GM03348 (cell line): ENCODE measurements at places on chromosomes 1 and 21.
A peak's percentile ranks its signal among the peaks of the same experiment; 100 is the strongest.

DNA sequence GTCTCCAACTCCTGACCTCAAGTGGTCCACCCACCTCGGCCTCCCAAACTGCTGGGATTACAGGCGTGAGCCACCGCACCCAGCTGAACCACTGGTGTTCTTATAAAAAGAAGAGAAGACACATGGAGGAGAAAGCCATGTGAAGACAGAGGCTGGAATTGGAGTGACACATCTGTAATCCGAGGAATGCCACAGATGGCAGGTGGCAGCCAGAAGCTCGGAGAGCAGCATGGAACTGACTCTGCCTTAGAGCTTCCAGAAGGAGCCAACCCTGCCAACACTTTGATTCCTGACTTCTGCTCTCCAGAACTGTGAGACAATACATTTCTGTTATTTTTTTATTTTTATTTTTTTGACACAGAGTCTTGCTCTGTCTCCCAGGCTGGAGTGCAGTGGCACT, 59.0 kb upstream of the ATP2B4 start:
- no peak for DNase-seq

DNA sequence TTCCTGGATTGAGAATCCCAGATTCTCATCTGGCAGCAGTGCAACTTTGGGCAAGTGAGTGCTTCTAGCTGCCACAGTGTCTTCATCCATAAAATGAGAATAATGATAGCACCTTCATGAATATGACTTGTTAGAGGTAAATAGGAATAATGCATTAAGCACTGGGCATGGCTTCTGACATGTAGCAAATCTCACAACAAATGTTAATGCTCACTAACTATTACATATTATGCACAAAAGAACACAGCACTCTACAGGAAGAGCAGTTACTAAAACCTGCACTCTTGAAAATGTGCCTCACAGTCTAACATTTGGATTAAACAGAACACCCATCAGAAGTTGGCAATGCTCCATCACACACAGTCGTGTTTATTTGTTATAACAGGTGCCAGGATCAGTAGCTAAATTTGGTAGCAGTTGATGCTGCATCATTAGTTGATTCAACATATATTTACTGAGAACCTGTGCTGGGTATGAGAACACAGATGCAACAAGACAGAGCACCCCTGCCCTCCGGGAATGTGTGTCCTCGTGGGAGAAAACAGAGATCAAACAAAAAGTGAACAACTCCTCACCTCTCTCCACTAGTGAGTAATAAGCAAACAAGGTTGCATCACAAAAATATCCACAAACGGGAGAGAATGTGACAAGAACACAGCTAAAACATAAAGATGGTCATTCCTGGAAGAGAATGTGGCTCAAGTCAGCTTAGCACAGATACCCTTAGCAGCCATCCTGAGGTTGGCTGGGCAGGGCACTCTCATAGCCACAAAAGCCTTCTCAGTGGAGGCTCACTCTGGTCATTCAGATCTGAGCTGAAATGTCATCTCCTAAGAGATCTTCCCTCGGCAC, 26.2 kb upstream of the LBR start:
- DNase-seq: no peak

DNA sequence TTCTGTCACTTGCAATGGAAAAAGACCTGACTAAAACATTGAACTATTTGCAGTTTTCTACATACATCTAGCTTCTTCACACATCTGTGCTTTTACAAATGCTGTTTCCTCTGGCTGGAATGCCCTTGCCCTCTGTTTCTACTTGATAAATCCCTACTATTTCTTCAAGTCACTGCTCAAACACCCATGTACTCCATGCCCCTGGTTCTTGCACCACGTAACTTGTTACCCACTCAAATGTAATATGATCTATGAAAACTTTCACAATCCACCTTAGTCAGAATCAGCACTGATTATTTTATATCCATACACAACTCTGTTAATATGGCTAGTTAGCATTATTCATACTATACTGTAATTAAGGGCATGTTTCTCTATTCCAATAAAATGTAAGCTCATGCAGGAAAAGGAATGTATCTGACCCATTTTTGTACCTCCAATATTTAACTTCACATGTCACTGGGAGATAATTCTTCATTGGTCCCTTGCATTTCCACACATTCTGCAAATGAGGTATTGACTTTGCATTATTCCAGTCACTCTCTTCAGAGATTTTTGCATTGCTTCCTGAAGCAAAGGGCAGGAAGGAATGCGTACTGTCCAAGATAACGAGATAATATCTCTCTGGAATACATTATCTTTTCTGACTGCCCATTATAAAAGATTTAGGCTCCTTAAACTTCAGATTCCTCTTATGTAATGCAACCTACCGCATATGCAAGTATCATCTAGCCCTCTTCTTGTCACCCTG, 158.3 kb downstream of the COL24A1 start:
- DNase-seq: no peak

GRCh38 chr1:103525114-103525606, 339 bp upstream of the RNPC3 start:
- DNase-seq: peak; percentile 66

DNA sequence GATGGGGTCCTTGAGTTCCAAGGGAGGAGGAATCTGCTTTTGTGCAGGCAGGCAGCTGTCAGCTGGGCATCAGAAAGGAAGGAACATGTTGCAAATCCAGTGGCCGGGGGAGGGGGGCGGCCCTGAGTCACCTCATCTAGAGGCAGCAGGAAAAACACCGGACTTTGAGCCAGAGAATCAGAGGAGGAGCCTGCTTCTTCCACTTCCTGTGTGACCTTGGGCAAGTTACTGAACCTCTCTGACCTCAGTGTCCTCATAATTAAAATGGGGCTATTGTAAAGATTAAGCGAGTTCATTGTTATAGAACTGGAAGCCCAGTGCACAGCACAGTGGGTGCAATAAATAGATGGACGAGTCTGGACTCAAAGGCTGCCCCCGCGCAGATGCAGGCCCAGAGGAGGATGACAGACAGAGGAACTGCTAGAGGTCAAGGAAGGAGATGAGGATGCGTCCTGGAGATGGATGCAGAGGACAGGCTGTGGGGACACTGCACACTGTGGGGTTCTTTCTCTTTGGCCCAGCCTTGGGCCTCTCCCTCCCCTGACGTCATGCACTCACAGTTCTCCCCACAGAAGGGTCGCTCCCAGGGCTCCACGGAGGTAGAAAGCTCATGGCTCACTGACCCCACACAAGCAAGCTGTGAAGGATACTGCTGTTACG, 714.3 kb downstream of the MATN1 start:
- DNase-seq: no peak

- no peak for DNase-seq
These were observed 3.7 kb downstream of the MRPS14 start for GRCh38 chr1:175019524-175019923.

DNA sequence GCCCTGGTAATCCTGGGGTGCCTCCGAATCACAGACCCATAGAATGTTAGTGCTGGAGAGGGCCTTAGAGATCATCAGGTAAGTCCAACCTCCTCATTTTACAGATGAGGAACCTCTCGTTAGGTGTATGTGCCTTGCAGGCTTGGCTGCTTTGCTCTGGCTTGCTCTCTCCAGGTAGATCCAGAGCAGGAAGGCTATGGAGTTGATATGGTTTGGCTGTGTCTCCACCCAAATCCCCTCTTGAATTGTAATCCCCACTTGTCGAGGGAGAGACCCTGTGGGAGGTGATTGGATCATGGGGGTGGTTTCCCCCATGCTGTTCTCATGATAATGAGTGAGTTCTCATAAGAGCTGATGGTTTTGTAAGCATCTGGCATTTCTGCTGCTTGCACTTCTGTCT, 186.0 kb upstream of the PLXNA2 start:
- DNase-seq: no peak

DNA sequence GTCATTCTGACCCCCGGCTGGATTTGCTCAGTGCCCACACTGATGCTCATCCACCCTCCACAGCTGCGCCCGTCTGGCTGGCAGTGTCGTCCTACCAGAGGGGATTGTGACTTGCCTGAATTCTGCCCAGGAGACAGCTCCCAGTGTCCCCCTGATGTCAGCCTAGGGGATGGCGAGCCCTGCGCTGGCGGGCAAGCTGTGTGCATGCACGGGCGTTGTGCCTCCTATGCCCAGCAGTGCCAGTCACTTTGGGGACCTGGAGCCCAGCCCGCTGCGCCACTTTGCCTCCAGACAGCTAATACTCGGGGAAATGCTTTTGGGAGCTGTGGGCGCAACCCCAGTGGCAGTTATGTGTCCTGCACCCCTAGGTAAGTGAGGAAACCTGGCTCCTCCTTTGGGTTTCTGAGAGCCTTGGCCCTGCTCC, 5.7 kb upstream of the EFNA4 start:
- DNase-seq: no peak

GRCh38 chr1:15001317-15001915, 152.1 kb upstream of the TMEM51 start:
- no peak for DNase-seq

DNA sequence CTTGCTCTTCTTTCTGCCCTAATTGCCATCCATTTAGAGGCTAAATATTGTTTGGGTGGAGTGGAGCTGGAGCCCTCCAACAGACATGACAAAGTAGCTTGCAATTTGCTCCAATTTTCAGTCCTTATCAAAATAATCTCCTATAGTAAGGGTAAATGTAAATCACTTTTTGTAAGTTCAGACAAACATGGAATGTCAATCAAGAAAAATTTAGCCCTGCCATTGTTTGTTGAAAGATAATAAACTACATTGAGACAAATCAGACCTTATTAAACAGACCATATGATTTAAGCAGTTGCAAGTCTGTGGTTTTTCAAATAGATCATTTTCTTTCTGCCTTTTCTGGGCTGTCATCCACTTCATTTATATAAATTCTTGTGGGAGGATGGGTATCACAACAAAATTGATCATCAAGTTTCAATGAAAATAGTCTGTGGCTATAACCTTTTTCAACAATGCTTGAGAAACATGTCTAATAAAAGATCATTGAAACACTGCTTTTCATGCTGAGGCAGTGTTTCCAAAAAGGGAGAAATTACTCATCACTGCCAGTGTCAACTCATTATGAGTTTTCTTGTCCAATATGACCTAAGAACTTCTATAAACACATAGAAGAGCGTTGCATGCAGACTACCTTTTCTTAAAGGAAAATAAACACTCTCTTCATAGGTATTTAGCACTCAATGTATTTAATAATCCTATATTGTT, 1152.0 kb upstream of the B3GALT2 start:
- DNase-seq: no peak

GRCh38 chr1:221164951-221165838, 286.0 kb downstream of the HLX start:
- no peak for DNase-seq

DNA sequence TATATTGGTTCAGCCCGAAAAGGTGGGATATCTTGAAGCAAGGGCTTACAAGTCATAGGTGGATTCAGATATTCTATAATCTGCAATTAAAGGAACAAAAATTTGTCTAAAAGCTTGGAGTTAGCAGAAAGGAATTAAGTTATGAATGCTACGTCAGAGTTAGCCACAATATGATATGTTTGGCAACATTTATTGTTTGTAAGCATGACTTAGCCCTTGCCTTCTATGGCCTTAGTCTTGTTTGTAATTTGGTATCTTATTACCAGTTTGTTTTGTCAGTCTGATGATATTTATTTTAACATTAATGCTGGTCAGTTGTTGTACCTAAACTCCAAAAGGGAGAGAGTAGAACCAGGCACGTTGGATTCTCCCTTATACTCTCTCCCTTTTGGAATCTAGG, 43.1 kb upstream of the SUCO start:
- DNase-seq: no peak

DNA sequence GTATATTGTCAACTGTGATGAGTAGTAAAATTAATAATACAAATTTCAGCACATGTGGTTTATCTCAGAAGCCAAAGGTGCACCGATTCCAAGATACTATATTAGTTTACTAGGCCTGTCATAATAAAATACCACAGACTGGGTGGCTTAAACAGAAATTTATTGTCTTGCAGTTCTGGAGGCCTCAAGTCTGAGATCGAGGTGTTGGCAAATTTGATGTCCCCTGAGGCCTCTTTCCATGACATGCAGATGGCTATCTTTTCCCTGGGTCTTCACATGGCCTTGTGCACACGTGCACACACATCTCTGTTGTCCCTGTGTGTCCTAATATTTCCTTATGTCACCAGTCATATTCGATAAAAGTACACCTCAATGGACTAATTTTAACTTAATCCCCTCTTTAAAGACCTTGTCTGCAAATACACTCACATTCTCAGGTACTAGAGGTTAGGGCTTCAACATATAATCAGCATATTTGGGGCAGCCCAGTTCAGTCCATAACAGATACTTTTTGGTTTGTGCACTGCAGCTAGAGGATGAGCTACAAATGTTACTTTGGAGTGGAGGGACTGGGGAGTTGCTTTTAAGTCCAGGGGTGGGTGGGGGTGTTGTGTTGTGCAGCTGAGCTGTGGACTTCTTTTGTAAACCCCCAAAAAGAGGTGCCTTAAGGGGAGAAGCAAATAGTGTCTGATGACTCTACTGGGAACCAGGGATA, 21.4 kb downstream of the TSNAX start:
- DNase-seq: no peak

- no peak for DNase-seq
These were observed 39.1 kb upstream of the SLC19A1 start for GRCh38 chr21:45581322-45581712.

- no peak for DNase-seq
These were observed 33.3 kb downstream of the HSPG2 start for GRCh38 chr1:21903638-21904453.

- DNase-seq: no peak
These were observed 39.0 kb downstream of the PTPRC start for GRCh38 chr1:198677871-198678270.

DNA sequence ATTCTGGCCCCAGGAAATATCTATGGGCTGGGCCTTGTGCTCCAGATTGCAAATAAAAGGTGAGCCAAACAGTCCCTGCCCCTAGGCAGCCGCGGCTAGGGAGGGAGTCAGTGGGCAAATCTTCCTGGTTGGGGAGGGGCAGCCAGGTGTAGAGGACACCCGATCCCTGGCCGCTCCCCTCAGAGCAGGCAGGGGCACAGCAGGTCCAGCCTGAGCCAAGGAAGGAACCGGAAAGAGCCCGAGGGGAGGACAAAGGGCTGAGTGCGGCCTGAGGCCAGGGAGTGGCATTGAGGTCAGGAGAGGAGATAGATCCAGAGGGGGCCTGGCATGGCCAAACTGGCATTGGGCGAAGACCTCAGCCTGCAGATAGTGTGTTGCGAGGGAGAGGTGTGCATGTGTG, 36.6 kb upstream of the ARF1 start:
- DNase-seq: no peak

DNA sequence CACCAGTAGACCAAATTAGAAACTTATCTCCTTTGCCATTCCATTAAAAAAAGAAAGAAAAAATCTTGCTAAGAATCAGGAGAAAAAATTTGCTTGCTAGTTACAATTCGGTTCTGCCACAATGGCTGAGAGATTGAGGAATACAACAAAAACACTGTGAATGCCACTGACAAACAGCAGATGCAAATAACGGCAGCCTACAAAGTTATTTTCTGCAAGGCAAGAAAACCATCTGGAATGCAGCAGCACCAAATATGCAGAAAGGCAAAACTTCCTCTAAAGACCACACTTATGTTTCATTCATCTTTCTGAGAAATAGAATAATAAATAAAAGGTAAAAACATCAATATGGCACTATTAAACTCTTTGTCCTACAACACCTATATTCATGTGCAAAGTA, 75.7 kb downstream of the ENAH start:
- peak; percentile 31 for DNase-seq
